ENCODE measurements at places on chromosomes 6 and 20. TPM values are rescaled to one million over a fixed set of nuclear protein-coding genes. Genes with fewer than 3 reads are reported as not detected.

DXO gene
- 12.9 TPM for total RNA-seq

RNF144B gene
- 0.68 TPM for total RNA-seq

PLG gene
- not detected for total RNA-seq

RALGAPA2 gene
- total RNA-seq = 4.1 TPM

MTFR2 gene
- 0.23 TPM for total RNA-seq

CTCFL gene
- total RNA-seq = not detected

Data from smooth muscle cell of the coronary artery (primary cell).